Stomach (tissue), 19 donors: ENCODE measurements at places on chromosomes 5 and 9. TPM values are rescaled to one million over a fixed set of nuclear protein-coding genes. Genes with fewer than 3 reads are reported as not detected.

DNA sequence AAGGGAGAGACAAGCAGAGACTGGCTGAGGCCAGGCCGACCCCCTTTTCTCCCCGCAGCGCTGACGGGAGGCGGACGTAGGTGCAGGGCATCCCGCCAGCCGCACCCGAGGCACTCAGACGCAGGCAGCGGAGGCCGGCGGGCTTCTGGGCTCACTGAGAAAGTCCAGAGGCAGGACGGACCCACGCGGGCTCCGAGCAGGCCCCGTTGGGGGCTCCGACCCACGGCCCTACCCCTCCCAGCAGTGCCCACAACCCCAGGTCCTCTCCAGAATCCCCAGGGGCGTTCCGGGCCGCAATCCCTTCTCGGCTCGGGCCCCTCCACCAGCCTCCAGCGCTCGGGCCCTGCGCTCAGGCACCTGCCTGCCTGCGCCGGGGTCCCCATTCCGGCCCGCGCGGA is 543 bp downstream of the MTMR12 start:
- peak; percentile 91 for DNase-seq

- no peak for DNase-seq
Observed at GRCh38 chr5:153676406-153676805, 185.9 kb downstream of the GRIA1 start.

The SEMA6A gene
- 16.3 TPM for total RNA-seq

- DNase-seq: no peak
Observed at GRCh38 chr5:59115345-59115744, 532.5 kb downstream of the RAB3C start.

GRCh38 chr5:166724284-166724683 is 1567.2 kb upstream of the WWC1 start:
- peak; percentile 29 for DNase-seq

DNA sequence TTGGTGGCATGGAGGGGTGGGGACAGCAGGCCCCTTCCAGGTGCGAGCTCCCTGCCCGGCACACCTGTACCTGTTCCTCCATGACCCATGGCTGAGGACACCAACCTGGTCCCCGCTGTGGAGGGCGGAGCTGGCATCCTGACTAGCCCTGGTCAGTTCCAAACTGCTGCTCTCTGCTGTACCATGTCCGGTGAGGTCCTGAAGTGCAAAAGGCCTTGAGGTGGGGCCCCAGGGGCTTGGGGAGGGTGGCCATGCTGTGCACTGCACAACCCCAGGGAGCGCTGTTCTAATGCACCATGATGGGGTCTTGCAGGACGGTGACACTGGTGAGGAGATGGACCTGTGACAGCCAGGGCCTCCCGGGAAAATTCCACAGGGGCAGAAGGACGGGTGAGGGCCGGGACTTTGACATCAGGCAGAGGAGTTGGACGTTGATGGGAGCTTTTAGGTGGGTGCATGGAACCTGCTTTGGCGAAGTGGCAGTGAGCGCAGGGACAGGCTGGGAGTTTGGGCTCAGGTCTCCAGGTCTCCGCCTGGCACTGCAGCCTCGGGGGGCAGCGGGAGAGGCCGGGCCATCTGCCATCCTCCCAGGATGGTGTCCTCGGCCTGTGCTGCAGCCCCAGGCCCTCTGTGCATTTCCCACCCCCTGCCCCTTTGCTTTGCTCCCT is 38.9 kb downstream of the COL5A1 start:
- DNase-seq: no peak

GRCh38 chr5:94618029-94618492 is 343 bp downstream of the KIAA0825 start:
- DNase-seq: peak; percentile 77

GRCh38 chr5:79235634-79236361 is at the start of gene JMY:
Gene JMY (plus strand): TSS chr5:79236131. CDS start chr5:79236651, 520 bp downstream.
- DNase-seq: peak; percentile 90

The FGF1 gene
- not detected for total RNA-seq

DNA sequence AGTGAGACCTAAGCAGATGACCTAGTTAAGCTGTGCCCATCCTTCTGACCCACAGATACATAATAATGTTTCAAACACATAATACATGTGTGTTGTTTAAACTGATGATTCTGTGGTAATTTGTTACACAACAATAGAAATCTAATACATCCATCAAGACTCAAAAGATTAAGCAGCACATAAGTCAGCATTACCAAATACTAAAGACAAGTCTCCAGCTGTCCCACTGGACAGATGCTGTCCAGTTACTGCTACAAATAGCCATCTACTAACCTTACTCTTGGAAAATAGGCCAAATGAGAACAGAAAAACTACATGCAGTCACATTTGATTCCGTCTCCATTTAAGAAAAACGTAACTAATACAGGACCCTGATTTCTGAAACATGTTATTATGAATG is 10.8 kb downstream of the TRMO start:
- DNase-seq: no peak

The ZNF608 gene
- 27.2 TPM for total RNA-seq

DNA sequence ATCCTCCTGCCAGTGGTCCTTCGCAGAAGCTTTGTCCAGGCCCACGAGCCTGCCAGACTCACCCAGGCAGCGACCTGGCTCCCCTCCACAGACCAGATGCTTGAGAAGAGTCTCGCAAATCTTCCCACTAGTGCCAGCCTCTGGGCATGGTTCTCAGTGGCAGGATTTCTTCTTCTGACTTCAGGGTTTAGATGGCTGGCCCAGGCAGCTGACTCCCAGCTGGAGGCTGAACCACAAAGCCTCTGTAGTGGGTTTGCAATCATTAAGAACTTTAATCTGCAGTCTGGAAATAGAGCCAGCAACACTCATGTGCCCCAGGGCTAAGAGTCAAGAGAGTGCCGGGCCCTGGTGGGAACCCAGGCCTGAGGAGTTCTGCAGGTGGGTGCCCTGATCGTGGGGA is 90.6 kb upstream of the ICE1 start:
- DNase-seq: no peak

GRCh38 chr9:133199648-133200321 is 9.3 kb downstream of the OBP2B start:
- no peak for DNase-seq

DNA sequence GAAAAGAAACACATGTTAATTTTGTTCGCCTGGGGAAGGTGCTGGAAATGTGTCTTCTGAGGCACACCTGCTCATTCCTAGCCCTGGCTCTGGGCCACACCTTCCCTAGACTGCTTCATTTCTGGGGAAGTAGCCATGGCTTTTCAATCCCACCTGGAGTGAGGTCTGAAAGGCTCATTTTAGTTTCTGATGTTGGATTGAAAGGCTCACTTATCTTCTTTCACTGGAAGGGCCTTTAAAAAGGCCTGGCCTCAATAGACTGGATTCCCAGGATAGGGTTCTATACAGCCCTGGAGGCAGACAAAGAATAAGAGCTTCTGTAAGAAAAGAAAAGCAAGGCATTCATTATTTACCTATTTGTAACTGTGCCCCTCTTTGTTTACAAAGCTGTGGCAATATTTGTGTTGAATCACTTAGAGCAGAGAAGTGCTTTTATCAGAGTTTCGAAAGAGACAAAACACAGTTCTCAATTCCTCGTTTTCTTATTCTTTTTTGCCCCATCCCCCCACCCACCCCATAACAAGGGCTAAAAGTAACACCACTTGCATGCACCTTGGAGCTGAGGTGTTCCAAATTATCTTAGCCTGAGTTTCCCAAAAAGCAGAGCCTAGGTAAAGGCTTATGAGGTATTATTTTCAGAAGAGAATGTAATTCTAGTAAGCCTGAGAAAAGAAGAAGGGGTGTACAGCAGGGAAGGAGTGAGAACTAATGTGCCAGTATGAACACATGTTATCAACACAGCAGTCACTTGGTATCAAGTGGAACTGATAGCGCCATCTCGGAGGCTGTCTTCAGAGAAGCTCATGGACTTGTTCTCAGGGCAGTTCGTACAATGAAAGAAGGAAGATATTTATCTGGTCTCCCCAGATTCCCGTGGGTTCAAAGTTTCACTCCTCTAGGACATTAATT is 413.1 kb downstream of the KCTD16 start:
- no peak for DNase-seq

- no peak for DNase-seq
Observed at GRCh38 chr5:113608113-113608596, 94.7 kb downstream of the YTHDC2 start.

DNA sequence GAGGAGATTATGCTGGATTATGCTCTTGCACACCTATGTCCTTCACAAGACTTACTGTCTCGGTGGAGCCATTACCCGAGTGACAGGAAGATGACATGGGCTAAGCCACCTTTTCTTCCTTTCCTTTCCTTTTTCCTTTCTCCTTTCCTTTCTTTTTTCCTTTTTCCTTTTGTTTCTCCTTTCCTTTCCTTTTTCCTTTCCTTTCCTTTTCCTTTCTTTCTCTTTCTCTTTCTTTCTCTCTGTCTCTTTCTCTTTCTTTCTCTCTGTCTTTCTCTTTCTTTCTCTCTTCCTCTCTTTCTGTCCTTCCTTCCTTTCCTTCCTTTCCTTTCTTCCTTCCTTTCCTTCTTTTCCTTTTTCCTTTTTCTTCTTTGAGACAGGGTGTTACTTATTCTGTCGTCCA is 202.5 kb downstream of the ARHGEF28 start:
- DNase-seq: no peak

GRCh38 chr9:18393340-18394130 is 80.4 kb upstream of the ADAMTSL1 start:
- peak; percentile 76 for DNase-seq
